Lower lobe of right lung (tissue), 2 donors: ENCODE measurements at places on chromosomes 4 and X. TPM values are rescaled to one million over a fixed set of nuclear protein-coding genes. Genes with fewer than 3 reads are reported as not detected.

- no peaks in the 10 kb centered on the region for H3K27me3 ChIP-seq
- no peak overlapping the region for H3K27ac ChIP-seq
- H3K36me3 ChIP-seq = no peaks in the 10 kb centered on the region
- H3K4me3 ChIP-seq = no peak overlapping the region
- DNase-seq = no peak
These were observed 151.7 kb upstream of the RPS6KA6 start for GRCh38 chrX:84339507-84340364.

DNA sequence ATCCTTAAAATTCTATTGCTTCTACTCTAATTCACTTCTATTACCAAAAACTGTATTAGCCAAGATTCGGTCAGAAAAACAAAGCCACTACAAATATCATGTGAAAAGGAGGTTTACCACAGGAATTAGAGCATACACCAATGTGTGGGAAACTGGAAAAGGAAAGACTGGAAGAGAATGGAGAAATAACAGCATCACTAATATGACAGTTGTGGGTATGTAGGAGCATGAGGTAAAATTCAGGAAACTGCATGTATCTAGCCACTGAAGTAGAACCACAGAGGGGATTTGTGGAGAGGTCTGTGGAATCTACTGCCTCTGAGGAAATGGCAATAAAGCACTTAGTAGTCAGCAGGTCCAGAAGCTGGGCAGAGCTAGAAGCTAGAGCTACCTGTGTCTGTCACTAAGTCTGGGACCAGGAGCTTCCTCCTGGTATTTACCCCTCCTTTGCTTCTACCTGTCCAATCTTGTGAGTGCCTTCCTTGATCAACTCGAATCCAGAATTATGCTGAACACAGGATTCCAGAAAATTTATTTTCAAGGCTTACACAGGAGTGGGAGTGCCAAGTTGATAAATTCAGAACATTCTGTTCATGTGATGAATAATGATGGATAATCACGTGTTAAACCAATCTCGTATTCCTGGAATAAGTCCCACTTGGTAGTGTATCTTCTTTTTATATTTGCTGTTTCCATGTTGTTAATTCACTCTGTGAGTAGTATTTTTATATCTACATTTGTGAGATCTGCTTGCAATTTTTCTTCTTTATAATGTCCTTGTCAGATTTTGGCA lies 52.6 kb downstream of the NAF1 start:
- H3K4me1 ChIP-seq = no peaks in the 10 kb centered on the region
- H3K27me3 ChIP-seq = no peaks in the 10 kb centered on the region
- no peak overlapping the region for H3K27ac ChIP-seq
- DNase-seq = no peak
- no peaks in the 10 kb centered on the region for H3K36me3 ChIP-seq
- no peak overlapping the region for H3K4me3 ChIP-seq

GRCh38 chr4:1821679-1822567 lies 28.8 kb downstream of the FGFR3 start:
- peaks cover 98% of the 10 kb centered on the region for H3K36me3 ChIP-seq
- no peak overlapping the region for H3K27ac ChIP-seq
- no peaks in the 10 kb centered on the region for H3K27me3 ChIP-seq
- peaks cover 5% of the 10 kb centered on the region for H3K4me1 ChIP-seq
- no peak for DNase-seq
- no peak overlapping the region for H3K4me3 ChIP-seq

The POU3F4 gene
- not detected for total RNA-seq

The TMEM150C gene
- total RNA-seq = 6.9 TPM

The ARSJ gene
- total RNA-seq = 8.4 TPM

GRCh38 chrX:132677233-132677716 lies 188.4 kb upstream of the MBNL3 start:
- no peak for DNase-seq
- no peak overlapping the region for H3K27ac ChIP-seq
- H3K4me1 ChIP-seq = no peaks in the 10 kb centered on the region
- no peaks in the 10 kb centered on the region for H3K27me3 ChIP-seq
- no peak overlapping the region for H3K4me3 ChIP-seq

DNA sequence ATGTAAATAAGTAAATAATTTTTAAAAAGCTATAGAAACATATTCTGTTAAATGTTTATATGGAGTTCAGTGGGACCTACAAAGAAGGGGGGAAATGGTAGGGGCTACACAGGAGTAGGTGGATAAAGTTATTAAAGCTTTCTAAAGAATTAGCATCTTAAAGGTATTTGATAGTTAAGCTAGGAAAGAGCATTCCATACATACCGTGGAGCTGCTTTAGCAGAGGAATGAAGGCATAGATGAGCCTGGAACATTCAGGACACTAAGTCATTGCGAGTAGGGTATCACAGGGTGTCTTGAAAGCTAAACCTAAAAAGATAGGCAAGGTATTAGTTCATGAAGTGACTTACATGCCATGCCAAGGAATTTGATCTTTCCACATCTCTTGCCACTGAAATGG lies 60.4 kb downstream of the SLC10A6 start:
- H3K36me3 ChIP-seq = peaks cover 52% of the 10 kb centered on the region
- no peaks in the 10 kb centered on the region for H3K27me3 ChIP-seq

GRCh38 chr4:125244848-125245450 lies 69.8 kb upstream of the FAT4 start:
- no peak overlapping the region for H3K4me3 ChIP-seq
- no peak for DNase-seq
- H3K36me3 ChIP-seq = no peaks in the 10 kb centered on the region
- no peak overlapping the region for H3K27ac ChIP-seq

GRCh38 chrX:17580539-17581152 lies 156.6 kb upstream of the SCML1 start:
- H3K27me3 ChIP-seq = no peaks in the 10 kb centered on the region
- no peak for DNase-seq
- H3K4me3 ChIP-seq = no peak overlapping the region
- no peaks in the 10 kb centered on the region for H3K4me1 ChIP-seq
- H3K27ac ChIP-seq = no peak overlapping the region

GRCh38 chrX:25144043-25144940 lies 128.5 kb upstream of the ARX start:
- no peaks in the 10 kb centered on the region for H3K4me1 ChIP-seq
- no peaks in the 10 kb centered on the region for H3K27me3 ChIP-seq
- no peak overlapping the region for H3K4me3 ChIP-seq
- H3K27ac ChIP-seq = no peak overlapping the region

GRCh38 chr4:124710911-124711310 lies 1.6 kb downstream of the ANKRD50 start:
- H3K4me3 ChIP-seq = peak overlapping the region; percentile 85
- peak overlapping the region; percentile 93 for H3K27ac ChIP-seq
- H3K36me3 ChIP-seq = no peaks in the 10 kb centered on the region
- H3K27me3 ChIP-seq = no peaks in the 10 kb centered on the region

The MAGEC1 gene
- not detected for total RNA-seq

DNA sequence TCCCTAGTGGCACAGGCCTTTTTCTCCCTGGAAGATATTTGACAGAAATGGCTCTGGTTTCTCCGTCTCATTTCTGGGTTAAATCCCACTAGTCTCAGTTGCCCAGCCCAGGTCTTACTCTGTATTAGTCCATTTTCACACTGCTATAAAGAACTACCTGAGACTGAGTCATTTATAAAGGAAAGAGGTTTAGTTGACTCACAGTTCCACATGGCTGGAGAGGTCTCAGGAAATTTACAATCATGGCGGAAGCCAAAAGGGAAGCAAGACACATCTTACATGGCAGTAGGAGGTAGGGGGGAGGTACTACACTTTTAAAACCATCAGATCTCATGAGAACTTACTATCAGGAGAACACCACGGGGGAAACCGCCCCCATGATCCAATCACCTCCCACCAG lies 81.9 kb downstream of the FHDC1 start:
- H3K27me3 ChIP-seq = no peaks in the 10 kb centered on the region
- no peaks in the 10 kb centered on the region for H3K4me1 ChIP-seq
- DNase-seq = no peak
- H3K4me3 ChIP-seq = no peak overlapping the region

DNA sequence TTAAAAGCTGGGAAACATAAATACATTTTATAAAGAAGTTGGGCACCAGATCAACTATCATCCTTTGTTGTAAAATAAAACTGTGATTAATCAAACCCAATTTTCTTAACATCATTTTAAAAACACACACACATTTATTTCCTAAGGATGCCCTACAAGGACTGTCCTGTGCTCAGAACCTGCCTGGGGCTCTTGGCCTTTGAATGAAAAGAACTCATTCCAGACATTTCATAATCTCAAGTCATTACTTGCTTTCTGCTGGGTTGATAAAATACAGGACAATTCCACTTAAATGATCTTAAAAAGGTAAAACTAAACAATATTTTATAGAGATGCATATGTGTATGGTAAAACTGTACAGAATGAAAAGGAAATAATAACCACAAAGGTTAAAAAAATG lies 2.8 kb downstream of the SH3D19 start:
- no peaks in the 10 kb centered on the region for H3K36me3 ChIP-seq
- H3K27me3 ChIP-seq = no peaks in the 10 kb centered on the region
- H3K4me3 ChIP-seq = peak overlapping the region; percentile 74
- no peak for DNase-seq
- peaks cover 16% of the 10 kb centered on the region for H3K4me1 ChIP-seq

The NR3C2 gene
- total RNA-seq = 31.4 TPM

- H3K4me3 ChIP-seq = no peak overlapping the region
- DNase-seq = no peak
- H3K27ac ChIP-seq = peak overlapping the region; percentile 67
- H3K36me3 ChIP-seq = peaks cover 10% of the 10 kb centered on the region
These were observed 20.8 kb downstream of the IRF2 start for GRCh38 chr4:184453365-184454160.

The PCDH19 gene
- total RNA-seq = 0.27 TPM

The CCDC120 gene
- 9.5 TPM for total RNA-seq
